ENCODE measurements at places on chromosomes 5 and 9.

GRCh38 chr5:155878991-155879575 lies 447.9 kb upstream of the SGCD start:
- no peak overlapping the region for H3K4me3 ChIP-seq
- DNase-seq: no peak
- H3K27me3 ChIP-seq: no peaks in the 10 kb centered on the region
- H3K27ac ChIP-seq: no peak overlapping the region
- H3K4me1 ChIP-seq: no peaks in the 10 kb centered on the region

DNA sequence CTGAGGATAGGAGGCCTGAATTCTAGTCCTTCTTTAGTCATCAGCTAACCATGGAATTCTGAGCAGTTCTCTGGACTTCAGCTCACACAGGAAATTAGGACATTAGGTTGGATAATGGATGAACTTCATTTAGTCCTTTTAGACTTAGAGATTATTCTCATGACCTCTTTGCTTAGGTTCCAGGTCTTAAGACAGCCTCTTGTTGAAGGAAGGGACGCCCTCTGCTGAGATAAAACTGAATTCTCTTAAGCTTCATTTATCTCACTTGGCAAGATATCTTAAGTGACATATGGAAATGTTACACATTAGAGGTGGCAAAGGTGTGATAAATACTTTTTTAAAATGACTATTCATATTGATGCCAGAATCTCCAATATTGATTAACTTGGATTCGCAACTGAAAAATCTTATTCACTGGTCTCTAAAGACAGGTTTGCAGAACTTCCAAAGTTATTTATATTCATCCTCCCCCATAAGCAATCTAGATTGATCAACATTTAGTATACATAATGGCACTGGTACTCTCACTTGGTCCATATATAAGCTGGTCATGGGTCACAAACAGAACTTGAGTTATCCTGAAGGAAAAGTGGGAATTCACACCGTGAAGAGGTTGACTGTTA lies 16.9 kb upstream of the ZNF366 start:
- no peak overlapping the region for H3K27ac ChIP-seq
- DNase-seq: peak; percentile 61
- no peaks in the 10 kb centered on the region for H3K36me3 ChIP-seq

DNA sequence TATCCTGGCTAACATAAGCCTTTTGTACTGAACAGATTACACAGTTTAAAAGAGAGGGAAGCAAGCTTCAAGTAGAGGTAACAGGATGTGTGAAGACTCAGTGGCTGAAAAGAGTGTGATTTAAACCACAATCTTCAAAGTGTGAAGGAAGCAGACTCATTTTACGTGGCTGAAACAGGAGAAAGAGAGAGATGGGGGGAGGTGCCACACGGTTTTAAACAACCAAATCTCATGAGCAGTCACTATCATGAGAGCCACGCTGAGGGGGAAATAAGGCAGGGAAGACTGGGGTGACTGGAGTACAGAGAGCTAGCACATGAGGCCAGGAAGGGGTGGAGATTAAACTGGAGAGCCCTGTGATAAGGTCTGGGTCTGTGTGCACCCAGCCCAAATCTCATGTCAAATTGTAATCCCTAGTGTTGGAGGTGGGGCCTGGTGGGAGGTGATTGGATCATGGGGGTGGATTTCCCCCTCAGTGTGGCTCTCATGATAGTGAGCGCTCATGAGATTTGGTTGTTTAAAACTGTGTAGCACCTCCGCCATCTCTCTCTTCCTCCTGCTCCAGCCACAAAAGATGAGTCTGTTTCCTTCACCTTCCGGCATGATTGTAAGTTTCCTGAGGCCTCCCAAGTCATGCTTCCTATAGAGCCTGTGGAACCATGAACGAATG lies 318.6 kb upstream of the CD180 start:
- H3K4me1 ChIP-seq: no peaks in the 10 kb centered on the region
- H3K27me3 ChIP-seq: no peaks in the 10 kb centered on the region
- no peak overlapping the region for H3K27ac ChIP-seq
- DNase-seq: no peak
- no peak overlapping the region for H3K4me3 ChIP-seq

DNA sequence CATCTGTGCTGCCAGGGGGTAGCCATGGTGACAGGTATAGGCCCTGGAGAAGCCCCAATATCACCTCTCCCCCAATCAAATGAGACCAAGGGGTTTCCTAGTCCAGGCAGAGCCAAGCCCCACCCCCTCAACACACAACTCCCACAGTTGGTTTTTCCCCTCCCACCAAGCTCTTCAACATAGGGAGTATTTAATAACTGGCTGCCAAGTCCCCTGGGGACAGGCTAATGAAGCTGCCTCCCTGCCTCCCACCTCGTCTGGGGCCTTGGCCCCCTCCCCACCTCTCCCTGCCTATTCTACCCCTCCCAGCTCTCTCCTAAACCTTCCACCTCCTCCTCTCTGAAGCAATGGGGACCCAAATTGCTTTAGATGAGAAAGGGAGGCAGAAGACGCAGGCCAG lies 23.4 kb downstream of the CPLX2 start:
- peaks cover 19% of the 10 kb centered on the region for H3K27me3 ChIP-seq
- H3K4me1 ChIP-seq: no peaks in the 10 kb centered on the region
- no peak overlapping the region for H3K27ac ChIP-seq
- no peak overlapping the region for H3K4me3 ChIP-seq
- H3K36me3 ChIP-seq: no peaks in the 10 kb centered on the region

DNA sequence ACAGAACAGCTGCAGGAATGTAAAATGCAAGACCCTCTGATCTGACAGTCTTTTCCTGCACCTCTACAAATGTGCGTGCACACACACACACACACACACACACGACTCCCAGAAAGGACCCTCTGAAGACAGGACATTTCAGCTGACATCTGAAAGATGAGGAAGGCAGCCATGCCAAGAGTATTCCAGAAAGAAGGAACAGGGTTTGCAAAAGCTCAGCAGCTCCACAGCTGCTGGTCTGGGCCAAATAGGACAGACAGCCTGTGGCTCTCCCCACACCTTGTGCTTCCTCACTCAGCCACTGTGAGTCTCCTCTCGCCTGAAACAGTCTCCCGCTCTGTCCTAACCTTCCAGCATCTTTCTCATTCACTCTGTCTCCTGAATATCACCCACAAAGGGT lies 189.0 kb downstream of the PALM2AKAP2 start:
- no peaks in the 10 kb centered on the region for H3K27me3 ChIP-seq
- no peak overlapping the region for H3K27ac ChIP-seq

GRCh38 chr9:83714329-83714728 lies 6.6 kb upstream of the UBQLN1 start:
- peaks cover 7% of the 10 kb centered on the region for H3K4me1 ChIP-seq
- no peaks in the 10 kb centered on the region for H3K36me3 ChIP-seq
- no peak overlapping the region for H3K27ac ChIP-seq
- DNase-seq: no peak

GRCh38 chr5:32144378-32145207 lies 29.5 kb downstream of the GOLPH3 start:
- no peak overlapping the region for H3K4me3 ChIP-seq
- no peak for DNase-seq
- H3K36me3 ChIP-seq: 0 out of 2 replicates have a peak, but pooled peaks cover 3% of the 10 kb centered on the region
- no peaks in the 10 kb centered on the region for H3K4me1 ChIP-seq

DNA sequence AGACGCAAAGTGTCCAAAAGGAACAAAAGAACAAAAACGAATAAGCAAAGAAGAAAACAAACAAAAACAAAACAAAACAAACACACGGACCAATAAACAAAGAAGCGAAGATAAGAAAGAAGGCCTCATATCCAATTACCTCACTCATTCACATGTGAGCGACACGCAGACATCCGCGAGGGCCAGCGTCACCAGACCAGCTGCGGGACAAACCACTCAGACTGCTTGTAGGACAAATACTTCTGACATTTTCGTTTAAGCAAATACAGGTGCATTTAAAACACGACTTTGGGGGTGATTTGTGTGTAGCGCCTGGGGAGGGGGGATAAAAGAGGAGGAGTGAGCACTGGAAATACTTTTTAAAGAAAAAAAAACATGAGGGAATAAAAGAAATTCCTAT lies 28.3 kb upstream of the WWC1 start:
- no peaks in the 10 kb centered on the region for H3K4me1 ChIP-seq
- H3K27ac ChIP-seq: no peak overlapping the region
- no peaks in the 10 kb centered on the region for H3K27me3 ChIP-seq
- H3K36me3 ChIP-seq: no peaks in the 10 kb centered on the region
- no peak overlapping the region for H3K4me3 ChIP-seq

DNA sequence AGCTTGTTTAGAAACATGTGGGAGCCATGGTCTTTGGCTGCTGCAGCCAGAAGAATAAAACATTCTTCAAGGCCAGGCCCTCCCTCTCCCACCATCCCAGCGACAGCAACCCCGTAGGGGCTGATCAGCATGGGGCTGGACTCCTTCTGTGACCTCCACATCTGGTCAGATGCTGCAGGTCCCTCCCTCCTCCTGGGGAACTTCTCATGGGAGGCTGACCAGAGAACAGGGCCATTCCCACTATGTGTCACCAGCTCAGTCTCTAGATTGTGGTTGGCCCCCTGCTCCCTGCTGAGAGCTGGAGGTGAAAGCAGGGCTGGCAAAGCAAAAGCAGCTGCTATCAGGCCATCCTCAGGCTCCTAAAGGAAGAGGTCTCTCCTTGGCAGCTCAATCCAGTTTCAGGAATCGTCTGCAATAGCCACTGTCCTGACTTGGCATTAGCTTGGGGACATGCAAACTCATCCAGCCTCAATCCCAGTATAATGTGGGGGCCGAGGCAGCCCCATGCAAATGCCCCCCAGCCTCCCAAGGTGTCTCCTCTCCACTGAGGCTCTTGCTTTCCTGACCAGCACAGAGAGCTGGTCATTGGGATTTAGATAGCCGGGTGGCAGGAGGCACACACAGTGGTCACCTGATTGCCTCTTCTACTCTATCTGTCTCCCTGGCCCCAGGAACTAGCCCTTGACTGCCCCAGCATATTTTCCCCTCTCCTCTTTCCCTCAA lies 81.5 kb downstream of the NRG2 start:
- 0 out of 2 replicates have a peak, but pooled peaks cover 5% of the 10 kb centered on the region for H3K4me1 ChIP-seq
- H3K4me3 ChIP-seq: no peak overlapping the region
- no peak for DNase-seq
- H3K27me3 ChIP-seq: no peaks in the 10 kb centered on the region

- DNase-seq: peak; percentile 75
- peak overlapping the region; percentile 34 for H3K27ac ChIP-seq
- no peak overlapping the region for H3K4me3 ChIP-seq
- H3K4me1 ChIP-seq: peaks cover 22% of the 10 kb centered on the region
Observed at GRCh38 chr9:105341434-105342146, 97.1 kb downstream of the SLC44A1 start.

DNA sequence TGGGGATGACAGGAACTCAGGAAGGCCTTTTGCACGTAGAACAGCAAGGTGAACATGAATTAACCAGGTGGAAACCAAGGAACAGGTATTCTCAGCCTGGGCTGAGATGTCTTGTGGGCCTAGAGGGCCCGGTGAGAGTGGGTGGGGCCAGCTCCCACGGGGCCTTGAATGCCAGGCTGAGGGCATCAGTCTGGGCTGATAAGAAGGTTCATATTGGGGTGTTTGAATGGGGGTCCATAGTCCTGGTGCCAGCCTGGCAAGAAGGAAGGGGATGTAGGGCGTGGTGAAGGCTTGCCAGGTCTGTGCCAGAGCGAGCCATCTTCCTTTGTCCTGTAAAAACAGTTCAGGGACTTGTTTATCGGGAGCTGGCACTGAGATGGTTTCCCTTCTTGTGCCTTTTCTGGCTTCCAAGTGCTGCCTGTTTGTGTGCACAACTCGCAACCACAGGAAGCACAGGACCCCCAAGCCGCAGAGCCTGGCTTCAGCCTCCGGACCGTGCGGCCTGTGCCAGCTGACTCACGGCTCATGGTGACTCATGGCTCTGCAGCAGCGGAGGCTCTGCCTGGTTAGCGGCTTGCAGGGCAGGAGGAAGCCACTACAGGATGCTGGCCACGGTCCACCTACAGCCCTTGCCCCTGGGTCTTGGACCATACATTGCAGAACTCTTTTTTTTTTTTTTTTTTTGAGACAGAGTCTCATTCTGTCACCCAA lies 2.4 kb downstream of the CARD19 start:
- peaks cover 26% of the 10 kb centered on the region for H3K4me1 ChIP-seq
- no peak for DNase-seq
- H3K4me3 ChIP-seq: no peak overlapping the region

- no peaks in the 10 kb centered on the region for H3K36me3 ChIP-seq
- H3K4me3 ChIP-seq: no peak overlapping the region
- H3K4me1 ChIP-seq: 0 out of 2 replicates have a peak, but pooled peaks cover 4% of the 10 kb centered on the region
- peaks cover 86% of the 10 kb centered on the region for H3K27me3 ChIP-seq
- no peak overlapping the region for H3K27ac ChIP-seq
- DNase-seq: no peak
Observed at GRCh38 chr9:135667463-135668001, 4.4 kb downstream of the LCN9 start.

DNA sequence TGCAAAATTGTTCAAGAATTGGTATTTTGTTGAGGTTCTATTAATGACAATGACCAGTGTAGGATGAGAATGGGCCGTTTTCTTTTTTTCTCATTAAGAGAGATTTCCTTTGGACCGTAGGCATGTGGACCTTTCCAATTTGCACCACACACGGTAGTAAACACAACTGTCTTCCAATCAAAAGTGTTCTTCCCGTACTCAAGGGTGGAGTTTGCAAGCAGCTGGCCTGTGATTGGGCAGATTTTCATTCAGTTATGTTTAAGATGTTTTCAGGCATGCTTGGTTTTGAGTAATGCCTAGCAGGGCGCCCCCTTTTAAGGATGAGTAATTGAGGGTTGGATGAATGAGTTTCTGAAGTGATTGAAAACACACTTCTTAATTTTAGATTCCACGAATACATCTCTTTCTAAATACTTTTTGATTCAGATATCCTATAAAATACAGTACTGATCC lies 2.5 kb downstream of the KDM3B start:
- peak overlapping the region; percentile 97 for H3K4me3 ChIP-seq
- DNase-seq: peak; percentile 74
- no peaks in the 10 kb centered on the region for H3K36me3 ChIP-seq
- H3K27ac ChIP-seq: no peak overlapping the region
- H3K4me1 ChIP-seq: peaks cover 17% of the 10 kb centered on the region

- H3K27ac ChIP-seq: no peak overlapping the region
- H3K36me3 ChIP-seq: no peaks in the 10 kb centered on the region
- H3K4me3 ChIP-seq: no peak overlapping the region
- no peak for DNase-seq
- H3K27me3 ChIP-seq: no peaks in the 10 kb centered on the region
Observed at GRCh38 chr5:120072068-120072761, 391.9 kb upstream of the PRR16 start.

Measured in MM.1S (cell line).